ENCODE measurements at places on chromosomes 2 and 18.

- DNase-seq = no peak
These were observed 675 bp downstream of the FZD5 start for GRCh38 chr2:207768866-207769596.

GRCh38 chr2:197308996-197309690 lies 1.4 kb downstream of the ANKRD44 start:
- no peak for DNase-seq

DNA sequence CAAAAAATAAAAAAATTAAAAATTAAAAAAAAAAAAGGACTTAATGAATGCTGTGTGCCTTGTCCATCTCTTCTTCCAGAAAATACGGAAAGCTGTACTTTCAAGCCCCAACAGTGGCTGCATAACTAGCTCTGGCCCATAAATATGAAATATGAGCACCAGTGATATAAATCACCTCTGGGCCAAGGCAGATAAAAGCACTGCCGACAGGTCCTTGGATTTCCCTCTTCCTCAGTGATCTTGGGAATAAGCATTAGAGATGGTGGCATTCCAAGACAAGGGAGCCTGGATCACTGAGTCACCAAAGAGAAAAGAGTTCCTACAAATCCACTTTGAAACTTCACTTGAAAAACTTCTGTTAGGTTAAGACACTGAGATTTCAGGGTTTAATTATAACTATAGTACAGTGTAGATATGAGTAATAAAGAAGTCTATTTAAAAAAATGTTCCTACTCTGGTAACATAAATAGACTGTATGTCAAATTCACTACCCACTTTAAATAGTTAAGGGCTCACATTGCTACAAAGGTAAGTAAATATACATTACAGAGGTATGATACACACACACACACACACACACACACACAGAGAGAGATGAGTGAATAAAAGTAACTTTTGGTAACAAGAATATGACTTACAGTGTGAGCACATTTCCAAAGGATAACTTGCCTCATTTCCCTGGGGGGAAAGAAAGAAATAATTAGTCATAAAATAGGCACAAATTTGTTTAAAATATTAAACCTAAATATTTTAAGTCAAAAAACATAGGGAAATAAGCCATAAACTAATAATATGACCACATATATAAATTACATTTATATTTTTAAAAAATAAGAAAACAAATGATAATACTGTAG lies 35.6 kb downstream of the PPP3R1 start:
- no peak for DNase-seq

DNA sequence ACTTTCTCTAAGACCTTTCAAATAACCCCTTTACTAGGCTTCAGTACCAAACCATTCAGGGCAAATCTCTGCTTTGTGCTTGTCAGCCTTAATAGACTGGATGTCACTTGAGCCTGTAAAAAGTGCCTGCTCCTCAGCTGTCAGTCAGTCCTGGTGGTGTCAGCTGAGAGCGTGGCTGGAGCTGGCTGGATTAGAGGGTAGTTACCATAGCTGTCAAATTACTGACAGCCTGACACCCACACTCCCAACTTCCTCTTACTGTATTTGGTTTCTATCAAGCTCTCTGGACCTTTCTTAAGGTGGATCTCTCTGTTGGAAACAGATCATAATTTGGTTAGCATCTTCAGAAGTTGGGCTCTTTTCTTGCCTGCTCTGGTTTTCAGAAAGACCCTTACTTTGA lies 371.4 kb upstream of the ATP5MC3 start:
- DNase-seq = no peak

- DNase-seq = no peak
These were observed 517.0 kb downstream of the SLC4A3 start for GRCh38 chr2:220144411-220144810.

Measured in stimulated activated CD8-positive, alpha-beta memory T cell treated with anti-CD3 and anti-CD28 coated beads, Interleukin-2, amount 100 ng/mL, for 48 hours (primary cell).